ENCODE measurements at places on chromosomes 6 and 20.

DNA sequence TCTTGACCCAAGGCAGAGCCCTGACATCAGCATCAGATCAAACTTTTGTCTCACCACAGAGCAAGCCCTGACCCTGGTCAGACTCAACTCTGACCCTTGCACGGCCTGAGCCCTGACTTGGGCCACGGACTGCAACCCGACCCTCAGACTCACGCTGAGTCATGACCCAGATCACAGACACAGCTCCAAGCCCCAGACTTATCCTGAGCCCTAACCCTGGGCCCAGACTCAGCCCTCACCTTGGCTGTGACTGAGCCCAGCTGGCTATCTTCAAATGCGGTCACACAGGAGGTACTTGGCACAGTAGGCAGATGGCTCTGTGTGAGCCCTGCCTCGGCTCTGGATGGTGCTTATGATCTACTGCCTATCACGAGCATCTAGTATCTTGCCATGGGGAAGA lies 602.3 kb downstream of the PTPRT start:
- no peak for DNase-seq

- no peak for DNase-seq
Observed at GRCh38 chr20:58749098-58749769, 56.6 kb downstream of the NPEPL1 start.

- no peak for DNase-seq
Observed at GRCh38 chr20:46230801-46231282, 77.5 kb downstream of the CDH22 start.

GRCh38 chr6:36504982-36505381 lies 42.3 kb downstream of the STK38 start:
- no peak for DNase-seq

DNA sequence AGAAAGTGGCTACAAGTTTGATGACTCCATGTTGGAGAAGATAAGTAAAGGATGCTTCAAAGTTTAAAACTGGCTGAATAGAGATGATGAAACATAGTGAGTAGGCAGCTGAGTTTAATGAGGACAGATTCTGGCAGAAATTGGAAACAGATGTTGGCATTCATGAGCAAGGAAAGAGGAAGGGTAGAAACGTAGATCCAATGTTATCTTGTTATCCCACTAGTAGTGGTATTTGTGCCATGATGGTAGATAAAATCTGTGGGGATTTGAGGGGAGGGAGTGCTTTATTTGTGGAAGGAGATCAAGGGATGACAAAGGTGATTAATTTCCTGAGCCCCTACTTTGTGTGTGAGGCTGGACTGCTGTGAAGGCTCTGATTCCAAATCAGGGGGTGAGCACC lies 69.5 kb downstream of the MRAP2 start:
- DNase-seq: no peak

All from activated CD4-positive, alpha-beta T cell treated with anti-CD3 and anti-CD28 coated beads for 1 hour (primary cell).